Fibroblast of lung (primary cell): ENCODE measurements at places on chromosomes 3 and 15.

- DNase-seq, result peak; percentile 15
Measured at GRCh38 chr15:92120094-92120795, 266.7 kb downstream of the SLCO3A1 start.

GRCh38 chr15:67731112-67731721 lies 94.1 kb upstream of the SKOR1 start:
- DNase-seq, result peak; percentile 13

- peak; percentile 1 for DNase-seq
Measured at GRCh38 chr3:83934192-83935021, 1024.4 kb upstream of the CADM2 start.

- no peak for DNase-seq
Measured at GRCh38 chr3:27655547-27655946, 66.6 kb downstream of the EOMES start.

DNA sequence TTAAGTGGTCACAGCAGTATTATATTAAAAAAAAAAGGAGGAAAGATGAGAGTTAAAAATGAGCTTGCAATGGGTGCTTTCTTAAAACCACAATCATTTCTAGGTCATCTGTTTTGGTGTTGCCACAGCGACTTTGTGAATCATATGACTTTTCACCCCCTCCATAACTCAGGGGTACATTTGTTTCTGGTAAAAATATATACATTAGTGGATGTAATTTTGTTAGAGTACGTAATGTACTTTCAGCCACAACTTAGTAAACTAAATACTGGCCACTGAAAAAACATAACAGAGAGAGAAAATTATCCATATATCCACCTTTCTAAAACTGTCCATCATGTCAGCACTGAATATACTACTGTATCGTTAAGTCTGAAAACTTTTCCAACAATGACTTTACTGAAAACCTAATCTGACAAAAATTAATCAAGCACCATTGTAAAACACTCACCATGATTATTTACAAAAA lies 3.4 kb downstream of the ANKRD28 start:
- peak; percentile 79 for DNase-seq

- no peak for DNase-seq
Measured at GRCh38 chr15:50228866-50229265, 36.7 kb downstream of the HDC start.
